ENCODE measurements at places on chromosomes 2 and 18. TPM values are rescaled to one million over a fixed set of nuclear protein-coding genes. Genes with fewer than 3 reads are reported as not detected.

- no peak for DNase-seq
Measured at GRCh38 chr2:29016504-29016903, 35.4 kb downstream of the TOGARAM2 start.

STPG4 gene
- not detected for total RNA-seq

GRCh38 chr2:7803515-7803914, 878.3 kb upstream of the ID2 start:
- no peak for DNase-seq

DNA sequence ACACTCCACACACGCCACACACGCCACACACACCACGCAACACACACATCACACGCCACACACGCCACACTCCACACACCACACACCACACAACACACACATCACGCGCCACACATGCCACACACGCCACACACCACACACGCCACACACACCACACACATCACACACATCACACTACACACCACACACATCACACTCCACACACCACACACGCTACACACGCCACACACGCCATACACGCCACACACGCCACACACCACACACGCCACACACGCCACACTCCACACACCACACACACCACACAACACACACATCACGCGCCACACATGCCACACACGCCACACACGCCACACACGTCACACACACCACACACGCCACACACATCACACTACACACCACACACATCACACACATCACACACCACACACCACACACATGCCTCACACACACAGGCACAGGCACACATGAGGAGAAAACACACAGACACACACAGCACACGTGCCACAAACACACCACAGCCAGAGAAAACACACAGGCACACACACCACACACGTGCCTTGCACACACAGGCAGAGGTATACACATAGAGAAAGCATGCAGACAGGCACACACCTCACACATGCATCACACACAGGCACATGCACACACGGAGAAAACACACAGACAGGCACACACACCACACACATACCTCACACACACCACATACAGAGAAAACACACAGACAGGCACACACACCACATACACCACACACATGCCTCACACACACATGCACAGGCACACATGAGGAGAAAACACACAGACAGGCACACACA, 241.5 kb upstream of the MYT1L start:
- DNase-seq, result no peak

ALPI gene
- not detected for total RNA-seq

GRCh38 chr2:95530734-95531133, 46.2 kb upstream of the TRIM43B start:
- no peak for DNase-seq

GRCh38 chr2:237979331-237979730, 12.5 kb downstream of the UBE2F start:
- DNase-seq, result no peak

GRCh38 chr18:41391616-41392595, 563.1 kb upstream of the PIK3C3 start:
- DNase-seq, result peak; percentile 65

L3MBTL4 gene
- 8.1 TPM for total RNA-seq

TEX44 gene
- not detected for total RNA-seq

- no peak for DNase-seq
Measured at GRCh38 chr18:44701227-44701626, 20.5 kb downstream of the SETBP1 start.

- DNase-seq, result no peak
Measured at GRCh38 chr2:84846041-84846663, 34.7 kb downstream of the TRABD2A start.

- no peak for DNase-seq
Measured at GRCh38 chr18:564708-565561, 15.2 kb upstream of the CETN1 start.

- DNase-seq, result no peak
Measured at GRCh38 chr18:9886005-9886348, 204 bp downstream of the TXNDC2 start.

Data from pancreas (tissue), 10 donors.